Upper lobe of right lung (tissue), 1 donor: ENCODE measurements at places on chromosomes 3 and 15. TPM values are rescaled to one million over a fixed set of nuclear protein-coding genes. Genes with fewer than 3 reads are reported as not detected.

- no peak overlapping the region for H3K27ac ChIP-seq
- H3K27me3 ChIP-seq = no peaks in the 10 kb centered on the region
- DNase-seq = no peak
- H3K36me3 ChIP-seq = no peaks in the 10 kb centered on the region
Measured at GRCh38 chr3:69441040-69441439, 55.2 kb upstream of the FRMD4B start.

GRCh38 chr15:33515121-33515520 is 204.4 kb downstream of the RYR3 start:
- no peak overlapping the region for H3K4me3 ChIP-seq
- no peaks in the 10 kb centered on the region for H3K27me3 ChIP-seq
- no peak overlapping the region for H3K27ac ChIP-seq
- DNase-seq = no peak
- H3K36me3 ChIP-seq = no peaks in the 10 kb centered on the region

MME gene
- 79.1 TPM for total RNA-seq

REC114 gene
- total RNA-seq = not detected
